Stimulated activated CD8-positive, alpha-beta memory T cell treated with anti-CD3 and anti-CD28 coated beads, Interleukin-7, amount 100 ng/mL, for 48 hours (primary cell): ENCODE measurements at places on chromosomes 11 and 22.

DNA sequence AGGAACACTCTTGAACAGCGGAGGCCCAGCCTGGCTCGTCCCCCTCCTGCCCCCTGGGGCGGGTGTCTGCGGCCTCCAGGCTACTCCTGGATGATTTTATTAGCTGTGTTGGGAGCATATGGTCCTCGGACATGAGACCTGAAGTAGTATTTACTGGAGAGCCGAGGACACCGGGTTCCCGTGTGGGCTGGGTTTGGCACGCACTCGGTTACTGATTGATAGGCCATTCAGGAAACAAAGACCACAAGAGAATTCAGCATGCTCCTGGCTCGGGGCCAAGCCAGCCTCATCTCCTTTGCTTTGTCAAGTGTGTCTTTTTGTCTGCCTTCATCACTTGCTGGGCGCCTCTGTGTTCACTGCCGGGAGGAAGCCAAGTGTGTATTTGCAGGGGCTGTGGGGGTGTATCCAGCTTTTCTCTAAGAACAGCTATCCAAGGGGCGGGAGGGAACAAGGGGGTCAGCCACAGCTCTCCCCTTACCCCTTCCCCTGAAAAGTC lies 9.7 kb downstream of the FXYD2 start:
- DNase-seq, result peak; percentile 54

DNA sequence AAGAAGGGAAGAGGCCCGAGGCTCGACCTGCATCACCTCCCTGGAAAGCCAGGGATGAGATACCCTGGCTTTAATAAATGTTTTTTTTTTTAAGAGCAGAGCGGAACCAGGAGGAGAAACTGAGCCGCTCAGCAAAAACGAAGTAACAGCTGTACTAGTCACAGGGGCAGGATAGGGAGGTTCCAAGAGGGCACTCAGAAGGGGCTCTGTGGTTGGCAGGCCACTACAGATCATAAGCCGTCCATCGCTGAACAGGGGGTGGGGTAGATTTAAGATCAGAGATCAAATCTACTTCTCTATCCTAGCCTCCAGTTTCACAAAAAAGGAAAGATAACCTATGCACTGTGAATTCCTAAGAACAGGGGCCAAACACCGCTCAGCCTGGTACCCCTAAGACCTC lies 625 bp downstream of the EIF3D start:
- DNase-seq, result no peak

DNA sequence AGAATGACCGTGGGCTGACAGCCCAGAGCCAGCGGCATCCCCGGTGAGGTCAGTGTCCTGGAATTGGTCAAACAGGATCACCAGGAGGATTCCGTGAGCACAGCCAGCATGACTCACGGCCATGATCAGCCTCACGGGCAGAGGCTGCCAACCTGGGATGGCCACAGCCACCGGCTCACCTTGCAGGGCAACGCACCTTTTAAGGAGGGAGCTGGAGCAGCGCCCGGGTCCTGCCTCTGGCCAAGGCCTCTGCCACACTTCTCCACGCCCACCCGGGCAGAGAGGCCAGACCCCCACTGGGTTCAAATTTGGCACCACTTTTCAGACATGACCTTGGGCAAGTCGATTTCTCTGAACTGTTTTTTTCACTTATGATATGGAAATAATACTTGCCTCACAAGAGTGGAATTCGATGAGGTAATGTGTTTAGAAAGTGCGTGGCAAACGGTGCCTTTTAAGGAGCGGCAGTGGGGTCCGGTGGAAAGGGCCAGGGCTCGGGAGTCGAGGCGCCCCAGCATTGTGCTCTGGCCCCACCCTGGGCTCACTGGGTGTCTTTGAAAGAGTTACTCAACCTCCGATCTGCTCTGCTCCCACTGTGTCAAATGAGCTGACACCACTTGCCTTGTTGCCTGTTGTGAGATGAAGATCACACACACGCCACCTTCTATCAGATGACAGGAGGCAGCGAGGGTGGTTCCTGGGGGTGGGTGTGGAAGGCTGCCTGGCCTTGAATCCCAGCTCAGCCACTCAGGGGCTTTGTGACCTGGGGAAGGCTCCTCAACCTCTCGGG lies 16.0 kb downstream of the TXN2 start:
- no peak for DNase-seq

GRCh38 chr11:40716344-40717130 lies 742.9 kb downstream of the LRRC4C start:
- no peak for DNase-seq

- no peak for DNase-seq
Observed at GRCh38 chr11:115304774-115305472, 199.3 kb downstream of the CADM1 start.

DNA sequence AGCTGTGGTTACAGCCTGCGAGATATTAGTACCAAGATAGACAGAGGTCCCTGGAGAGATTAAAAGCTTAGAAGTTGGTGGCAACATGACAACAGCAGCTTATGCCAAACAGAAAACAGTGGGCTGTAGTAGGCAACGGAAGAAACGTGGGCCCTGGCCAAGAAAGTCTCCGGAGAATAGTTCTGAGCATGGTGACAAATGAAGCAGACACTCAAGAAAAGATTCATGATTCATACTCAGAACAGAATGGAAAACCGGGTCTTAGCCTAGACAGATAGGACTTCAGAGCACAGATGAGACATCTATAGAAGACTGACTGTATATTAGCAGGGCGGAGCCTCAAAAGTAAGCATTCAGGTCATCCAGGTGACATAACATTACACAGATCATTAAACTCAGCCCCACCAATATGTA lies 727.4 kb downstream of the ETS1 start:
- DNase-seq, result no peak

GRCh38 chr22:27778294-27779090 lies 23.1 kb downstream of the MN1 start:
- DNase-seq, result no peak

DNA sequence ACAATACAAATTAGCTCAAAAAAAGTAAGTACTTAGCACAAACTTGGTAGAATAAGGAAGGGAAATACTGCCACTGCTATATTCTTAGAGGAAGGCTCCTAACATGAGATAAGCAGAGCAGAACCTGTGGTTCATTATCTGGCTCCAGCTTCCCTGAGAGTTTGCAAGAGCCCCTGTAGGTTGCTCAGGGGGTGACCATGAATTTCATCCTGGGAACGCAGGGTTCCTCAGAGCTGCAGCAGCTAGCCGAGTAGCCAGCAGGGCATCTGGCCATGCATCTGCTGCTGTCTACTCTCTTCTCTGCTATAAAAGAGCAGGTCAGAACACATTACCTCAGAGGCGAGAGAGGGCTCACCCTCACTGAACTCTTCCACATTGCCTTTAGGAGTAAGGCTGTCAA lies 67.3 kb downstream of the TRPC6 start:
- no peak for DNase-seq

GRCh38 chr11:114280696-114281095 lies 15.5 kb upstream of the NNMT start:
- DNase-seq, result no peak
